Glutamatergic neuron (in vitro differentiated cells): ENCODE measurements at places on chromosomes 6 and 20. TPM values are rescaled to one million over a fixed set of nuclear protein-coding genes. Genes with fewer than 3 reads are reported as not detected.

Gene RHAG
- total RNA-seq, result not detected

Gene SLC26A8
- total RNA-seq, result 0.29 TPM

DNA sequence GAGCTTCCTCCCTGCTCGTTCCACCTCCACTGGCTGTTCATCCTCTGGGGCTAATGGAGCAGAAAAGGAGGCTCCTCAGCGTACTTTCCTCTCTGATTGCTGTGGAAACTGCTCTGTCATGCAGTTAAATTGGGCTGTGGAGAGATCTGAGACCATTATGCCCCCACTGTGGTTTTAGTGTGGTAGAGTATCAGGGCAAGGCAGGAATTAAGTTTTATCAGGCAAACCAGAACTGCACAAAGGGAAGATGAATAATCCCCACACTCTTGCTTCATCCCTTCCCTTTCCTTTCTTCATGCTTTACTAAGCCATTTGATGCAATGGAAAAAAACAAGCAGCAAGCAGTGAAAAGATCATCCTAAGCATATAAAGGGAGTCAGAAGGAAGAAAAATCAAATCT lies 11.9 kb upstream of the ME1 start:
- DNase-seq, result no peak

DNA sequence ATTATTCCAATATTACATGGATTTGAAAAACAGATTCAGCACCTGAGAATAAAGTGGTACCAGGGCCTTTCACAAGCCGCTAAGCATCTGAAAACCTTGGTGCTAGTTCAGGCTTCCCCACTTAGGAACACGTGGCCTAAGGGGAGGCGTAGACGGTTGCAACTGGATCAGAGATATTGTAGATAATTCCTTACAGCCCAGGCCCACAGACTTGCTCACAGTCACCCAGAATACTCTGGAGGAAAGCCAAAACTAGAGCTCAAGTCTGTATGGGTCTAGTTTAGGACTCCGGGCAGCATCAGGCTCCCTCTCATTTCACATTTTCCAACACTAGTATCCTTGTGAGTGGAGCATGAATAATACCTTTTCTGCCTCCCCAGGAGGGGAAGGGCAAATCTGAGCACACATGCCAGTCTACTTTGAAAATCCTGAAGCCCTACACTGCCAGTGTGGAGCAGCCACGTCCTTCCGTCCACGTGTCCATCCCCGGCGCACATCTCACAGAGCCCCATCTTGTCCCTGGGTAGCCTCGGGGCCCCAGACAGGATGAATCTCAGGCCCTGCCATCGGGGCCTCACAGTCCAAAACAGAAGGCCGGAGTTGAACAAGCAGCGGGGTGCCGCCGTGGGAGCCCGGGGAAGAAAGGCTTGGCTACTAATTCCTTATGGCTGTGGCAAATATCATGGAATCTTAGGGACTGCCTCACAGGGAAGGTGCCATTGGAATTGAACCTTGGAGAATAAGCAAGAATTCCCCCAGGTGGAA lies 299.3 kb downstream of the NRN1 start:
- DNase-seq, result no peak

Gene BEND6
- total RNA-seq, result 1.2 TPM

DNA sequence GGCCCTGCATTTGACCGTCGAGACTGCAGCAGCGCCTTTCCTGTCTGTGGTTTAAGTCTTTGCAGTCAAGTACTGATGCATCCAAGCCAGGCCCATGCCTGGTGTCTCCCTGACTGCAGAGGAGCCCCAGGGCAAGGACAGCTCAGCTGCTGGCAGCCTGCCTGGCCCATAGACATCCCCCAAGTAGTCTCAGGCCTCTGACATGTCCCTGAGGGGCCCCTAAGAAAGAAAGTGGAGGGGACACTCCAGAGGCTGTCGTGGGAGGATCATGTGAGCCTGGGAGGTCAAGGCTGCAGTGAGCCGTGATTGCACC lies 18.0 kb downstream of the HRH3 start:
- peak; percentile 6 for DNase-seq

Gene MOG
- not detected for total RNA-seq

Gene MCHR2
- not detected for total RNA-seq

Gene WFDC10B
- not detected for total RNA-seq

DNA sequence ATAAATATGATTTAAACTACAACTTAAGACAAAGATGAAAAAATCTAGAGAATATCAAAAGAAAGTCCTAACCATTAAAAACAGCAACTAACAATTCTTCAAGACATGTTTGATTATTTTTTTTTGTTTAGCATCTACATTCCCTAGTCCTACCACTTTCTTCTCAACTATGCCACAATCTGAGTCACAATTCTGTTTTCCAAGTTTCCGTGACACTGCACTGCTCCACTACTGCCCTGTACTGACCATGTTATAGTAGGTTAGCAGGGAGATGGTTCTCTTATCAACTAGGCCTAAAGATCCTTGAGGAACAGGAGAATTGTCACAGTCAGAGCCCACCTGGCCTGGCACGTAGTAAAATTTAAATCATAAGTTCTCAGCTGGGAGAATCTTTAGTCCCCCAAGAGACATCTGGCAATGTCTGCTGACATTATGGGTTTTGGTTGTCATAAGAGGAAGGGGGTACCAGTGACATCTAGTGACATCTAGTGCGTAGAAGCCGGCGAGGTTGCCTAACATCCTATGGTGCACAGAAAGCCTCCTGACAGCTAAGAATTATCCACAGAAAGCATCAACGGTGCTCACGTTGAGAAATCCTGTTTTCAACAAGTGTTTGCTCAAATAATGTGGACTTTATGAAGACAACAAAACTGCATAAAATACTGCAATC lies 100.5 kb downstream of the PDE10A start:
- no peak for DNase-seq

Gene SAMD3
- total RNA-seq, result 1.6 TPM

GRCh38 chr20:50277064-50277415 lies 86.4 kb downstream of the CEBPB start:
- no peak for DNase-seq

DNA sequence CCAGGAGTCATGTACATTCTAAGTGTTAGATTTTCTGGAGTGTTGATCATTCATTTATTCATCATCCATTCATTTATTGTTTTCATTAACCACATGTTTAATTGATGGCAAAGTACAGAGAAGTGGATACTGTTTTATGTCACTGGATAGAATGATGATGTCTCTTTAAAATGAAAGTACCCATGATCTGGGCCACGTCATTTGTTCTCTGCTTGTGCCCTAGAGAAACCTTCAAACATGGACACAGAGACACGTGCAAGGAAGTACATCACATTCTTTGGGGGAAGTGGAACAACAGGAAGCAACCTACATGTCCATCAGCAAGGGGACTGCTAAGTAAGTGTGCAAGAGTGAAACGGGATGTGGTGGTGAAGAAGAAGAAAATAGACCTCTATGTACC lies 75.8 kb upstream of the TSHZ2 start:
- DNase-seq, result no peak

Gene APOBEC2
- 0.61 TPM for total RNA-seq

DNA sequence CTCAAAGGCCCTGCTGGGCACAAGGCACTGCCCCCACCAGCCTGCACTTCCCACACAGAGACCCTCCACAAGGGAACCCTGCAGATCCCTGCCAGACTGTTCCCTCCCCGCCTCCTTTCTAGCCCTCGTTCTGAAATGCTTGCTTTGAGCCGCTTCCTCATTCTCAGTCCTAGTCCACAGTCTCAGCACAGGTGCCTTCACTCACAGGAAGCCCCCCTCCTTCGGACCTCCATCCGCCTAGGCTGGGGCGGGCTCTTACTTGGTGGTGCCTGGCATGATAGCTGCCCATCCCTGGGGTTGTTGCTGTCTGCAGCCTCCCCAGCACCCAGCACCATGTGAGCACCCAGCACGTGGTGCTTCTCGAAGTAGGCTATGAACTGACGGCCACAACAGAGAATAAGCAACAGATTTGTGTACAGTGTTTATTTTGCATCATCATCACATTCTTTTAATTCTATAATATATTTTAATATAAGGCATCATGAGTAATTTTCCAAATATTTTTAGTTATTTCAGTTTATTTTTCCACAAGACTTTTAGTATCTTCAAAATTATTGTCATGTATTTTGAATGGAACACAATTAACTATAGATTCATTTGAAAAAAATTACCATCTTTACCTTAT lies 12.3 kb downstream of the CST5 start:
- DNase-seq, result no peak

Gene CST7
- total RNA-seq, result not detected

Gene LPIN3
- total RNA-seq, result 5.9 TPM

Gene HTR1E
- 0.34 TPM for total RNA-seq

GRCh38 chr6:140855520-140855919 lies 1277.2 kb upstream of the GJE1 start:
- DNase-seq, result no peak

DNA sequence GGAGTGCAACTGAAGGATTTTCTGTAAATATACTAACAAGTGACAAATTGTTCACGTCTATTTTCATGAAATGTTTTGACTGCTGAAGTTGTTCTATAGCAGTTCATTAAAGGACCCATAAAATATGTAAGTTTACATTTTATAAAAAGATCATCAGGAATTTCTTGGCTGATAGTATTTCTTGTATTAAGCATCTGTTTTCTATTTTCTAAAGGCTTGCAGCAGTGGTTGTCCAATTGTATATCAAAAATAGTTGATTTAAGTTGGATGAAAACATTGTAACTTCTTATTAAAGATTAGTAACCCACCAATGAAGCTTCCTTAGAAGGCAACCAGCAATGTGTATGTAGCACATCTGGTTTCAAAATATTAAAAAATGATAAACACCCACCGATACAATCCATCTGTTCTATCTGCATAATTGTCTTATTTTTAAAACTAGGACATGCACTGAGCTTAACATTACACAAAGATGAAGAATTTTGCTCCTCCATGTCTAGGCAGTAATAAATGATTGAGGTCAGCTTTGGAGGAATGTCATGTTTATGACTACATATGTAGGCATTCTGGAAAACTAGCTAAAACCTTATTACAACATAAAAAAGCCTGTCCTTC lies 301.3 kb upstream of the TCF21 start:
- no peak for DNase-seq

Gene ALDH8A1
- 1.8 TPM for total RNA-seq

Gene FILIP1
- total RNA-seq, result 0.69 TPM

Gene BPI
- not detected for total RNA-seq

- no peak for DNase-seq
Measured at GRCh38 chr6:24979176-24979575, 43.4 kb upstream of the RIPOR2 start.

Gene SEMG1
- not detected for total RNA-seq

Gene KAT14
- 14.2 TPM for total RNA-seq

Gene NKAPL
- total RNA-seq, result 0.69 TPM

GRCh38 chr20:63032861-63033793 lies 26.4 kb upstream of the BHLHE23 start:
- peak; percentile 22 for DNase-seq

Gene MAPK13
- total RNA-seq, result 4.2 TPM

- no peak for DNase-seq
Measured at GRCh38 chr6:163964789-163965188, 550.3 kb downstream of the QKI start.

DNA sequence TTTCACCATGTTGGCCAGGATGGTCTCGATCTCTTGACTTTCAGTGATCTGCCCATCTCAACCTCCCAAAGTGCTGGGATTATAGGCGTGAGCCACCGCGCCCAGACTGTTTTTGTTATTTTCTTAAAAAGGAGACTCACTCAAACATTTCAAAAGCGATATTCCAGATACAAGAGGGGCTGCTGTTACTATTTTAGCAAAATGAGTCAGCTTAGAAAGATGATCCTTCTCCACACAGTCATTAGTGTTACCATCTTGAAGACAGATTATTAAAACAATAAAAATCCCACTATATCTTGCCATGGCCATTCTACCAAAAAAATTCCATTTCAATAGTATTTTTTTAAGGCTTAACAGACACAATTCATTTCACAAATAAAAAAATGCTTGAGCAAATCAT lies 102.8 kb downstream of the PREP start:
- no peak for DNase-seq

GRCh38 chr6:160998217-160998616 lies 6.6 kb downstream of the MAP3K4 start:
- no peak for DNase-seq

- no peak for DNase-seq
Measured at GRCh38 chr6:45552536-45552935, 174.8 kb upstream of the SUPT3H start.

DNA sequence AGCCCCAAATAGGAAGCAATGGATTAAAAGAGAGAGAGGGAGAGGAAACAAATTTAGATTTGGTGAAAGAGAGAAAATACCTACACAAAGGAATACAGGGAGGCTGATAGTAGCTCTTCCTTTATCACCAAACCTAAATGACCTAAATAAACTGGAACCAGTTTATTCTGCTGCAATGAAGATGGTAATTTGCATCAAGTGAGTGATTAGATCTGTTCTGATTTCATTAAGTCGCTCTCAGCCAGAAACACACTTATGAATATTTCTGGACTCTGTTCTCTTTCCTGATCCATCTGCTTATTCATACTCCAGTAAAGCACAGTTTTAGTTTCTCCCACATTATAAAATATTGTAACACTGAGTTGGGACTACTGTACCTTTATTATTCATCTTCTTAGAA lies 83.4 kb upstream of the BMP5 start:
- no peak for DNase-seq

DNA sequence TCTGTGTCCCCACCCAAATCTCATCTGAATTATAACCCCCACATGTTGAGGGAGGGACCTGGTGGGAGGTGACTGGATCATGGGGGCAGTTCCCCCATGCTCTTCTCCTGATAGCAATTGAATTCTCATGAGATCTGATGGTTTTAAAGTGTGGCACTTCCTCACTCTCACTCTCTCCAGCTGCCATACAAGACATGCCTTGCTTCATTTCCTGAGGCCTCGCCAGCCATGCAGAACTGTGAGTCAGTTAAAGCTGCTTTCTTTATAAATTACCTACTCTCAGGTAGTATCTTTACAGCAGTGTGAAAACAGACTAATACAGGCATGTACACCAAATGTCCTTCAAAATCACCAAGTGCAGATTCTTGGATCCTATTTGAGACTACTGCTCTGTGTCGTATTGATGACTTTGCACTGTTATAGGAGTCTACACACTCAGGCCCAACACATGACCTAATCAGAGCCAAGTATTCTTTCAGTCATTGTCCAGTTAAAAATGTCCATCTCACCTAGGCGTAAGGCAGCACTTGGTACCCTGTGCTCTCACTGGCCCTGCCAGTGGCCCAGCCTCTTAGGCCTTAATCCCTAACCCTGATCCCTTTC lies 52.8 kb upstream of the UST start:
- DNase-seq, result no peak

- peak; percentile 36 for DNase-seq
Measured at GRCh38 chr6:43193929-43194328, 11.9 kb downstream of the CUL9 start.

- no peak for DNase-seq
Measured at GRCh38 chr20:507761-508332, 35.7 kb downstream of the CSNK2A1 start.

- DNase-seq, result peak; percentile 67
Measured at GRCh38 chr6:42136508-42137193, 5.8 kb downstream of the C6orf132 start.

GRCh38 chr6:170075659-170076223 lies 215.1 kb downstream of the DLL1 start:
- DNase-seq, result no peak
